ENCODE measurements at places on chromosomes 2 and 18.

DNA sequence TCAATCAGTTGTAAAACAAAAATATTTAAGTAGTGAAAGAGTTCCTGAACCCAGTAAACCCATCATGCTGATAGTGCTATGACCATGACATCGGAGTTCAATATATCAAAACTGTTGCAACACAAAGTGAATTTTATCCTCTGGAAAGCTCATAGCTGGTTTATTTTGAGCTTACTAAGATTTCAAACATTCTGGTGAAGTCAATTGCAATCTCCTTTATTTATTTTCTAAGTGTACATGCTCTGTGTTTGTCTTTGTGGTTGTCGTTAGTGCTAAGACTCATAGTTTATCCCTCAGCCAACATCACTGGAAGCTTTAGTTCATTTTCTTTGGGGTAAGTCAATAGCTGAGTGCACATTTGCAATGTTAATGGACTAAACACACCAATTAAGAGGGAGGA is 91.9 kb downstream of the QPCT start:
- no peak for DNase-seq

DNA sequence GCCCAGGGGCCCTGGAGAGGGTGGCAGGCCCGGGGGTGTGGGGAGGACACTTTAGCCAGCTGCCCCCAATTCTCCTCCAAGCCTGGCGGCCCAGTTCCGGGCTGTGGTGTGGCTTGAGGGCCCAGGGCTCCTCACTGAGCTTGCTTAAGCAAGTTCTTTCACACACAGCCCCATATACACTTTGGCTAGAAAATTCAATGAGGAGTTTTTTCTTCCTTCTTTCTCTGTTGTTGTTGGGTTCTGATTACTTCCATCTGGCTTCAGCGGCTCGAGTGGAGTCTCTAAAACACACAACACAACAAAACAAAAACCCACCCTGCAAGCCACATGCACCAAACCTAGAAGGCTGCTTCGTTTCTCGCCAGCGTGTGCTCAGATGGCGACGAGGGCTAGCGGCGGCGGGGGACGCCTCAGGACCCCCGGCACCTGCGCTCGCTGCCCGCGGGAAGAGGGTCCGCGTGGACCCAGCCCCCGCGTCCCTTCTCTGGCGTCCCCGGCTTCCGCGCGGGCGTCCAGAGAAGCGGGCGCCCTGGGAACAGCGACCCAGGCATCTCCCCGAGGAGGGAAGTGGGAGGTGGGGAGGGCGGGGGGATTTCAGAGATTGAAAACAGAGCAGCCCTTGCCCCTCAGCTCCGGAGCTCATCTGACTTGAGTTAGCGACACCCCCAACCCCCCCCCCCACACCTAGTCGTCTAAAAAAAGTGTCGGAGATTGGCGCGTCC is 577 bp upstream of the GLI2 start:
- no peak for DNase-seq

GRCh38 chr18:59085126-59085794 is 54.4 kb upstream of the SEC11C start:
- DNase-seq: no peak

DNA sequence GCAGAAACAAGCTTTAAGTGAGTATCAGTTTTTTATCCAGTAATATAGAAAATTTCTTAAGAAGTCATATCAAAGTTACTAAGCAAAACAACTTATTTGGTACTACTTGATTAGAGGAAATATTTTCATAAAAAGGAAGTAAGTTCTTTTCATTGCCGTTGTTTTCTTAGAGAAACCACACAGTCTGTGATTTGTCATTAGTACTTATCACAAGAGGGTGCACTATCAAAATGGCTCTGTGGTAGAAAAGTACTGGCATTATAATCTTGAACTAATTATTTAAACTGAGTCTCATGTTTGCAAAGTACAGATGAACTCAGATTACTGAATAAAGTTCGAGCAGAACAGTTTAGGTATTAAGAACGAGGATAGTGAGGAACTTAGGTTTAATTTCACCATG is 93.4 kb downstream of the IKZF2 start:
- no peak for DNase-seq

DNA sequence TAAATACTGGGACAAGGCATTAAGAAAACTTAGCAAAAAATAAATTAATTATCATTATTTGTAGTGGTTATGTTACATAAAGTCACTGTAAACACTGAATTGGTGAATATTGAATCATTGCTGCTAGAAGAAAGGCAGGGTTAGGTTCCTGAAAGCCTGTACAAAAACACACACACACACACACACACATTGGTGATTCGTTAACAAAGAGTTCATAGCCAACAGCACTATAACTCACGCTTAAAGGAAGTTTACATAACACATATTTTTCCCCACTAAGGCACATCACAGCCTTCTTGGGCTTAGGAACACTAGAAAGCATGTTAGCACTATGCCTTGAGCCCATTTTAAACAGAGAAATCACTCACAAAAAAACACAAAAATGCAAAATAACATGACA is 690.0 kb upstream of the PIK3C3 start:
- DNase-seq: no peak

DNA sequence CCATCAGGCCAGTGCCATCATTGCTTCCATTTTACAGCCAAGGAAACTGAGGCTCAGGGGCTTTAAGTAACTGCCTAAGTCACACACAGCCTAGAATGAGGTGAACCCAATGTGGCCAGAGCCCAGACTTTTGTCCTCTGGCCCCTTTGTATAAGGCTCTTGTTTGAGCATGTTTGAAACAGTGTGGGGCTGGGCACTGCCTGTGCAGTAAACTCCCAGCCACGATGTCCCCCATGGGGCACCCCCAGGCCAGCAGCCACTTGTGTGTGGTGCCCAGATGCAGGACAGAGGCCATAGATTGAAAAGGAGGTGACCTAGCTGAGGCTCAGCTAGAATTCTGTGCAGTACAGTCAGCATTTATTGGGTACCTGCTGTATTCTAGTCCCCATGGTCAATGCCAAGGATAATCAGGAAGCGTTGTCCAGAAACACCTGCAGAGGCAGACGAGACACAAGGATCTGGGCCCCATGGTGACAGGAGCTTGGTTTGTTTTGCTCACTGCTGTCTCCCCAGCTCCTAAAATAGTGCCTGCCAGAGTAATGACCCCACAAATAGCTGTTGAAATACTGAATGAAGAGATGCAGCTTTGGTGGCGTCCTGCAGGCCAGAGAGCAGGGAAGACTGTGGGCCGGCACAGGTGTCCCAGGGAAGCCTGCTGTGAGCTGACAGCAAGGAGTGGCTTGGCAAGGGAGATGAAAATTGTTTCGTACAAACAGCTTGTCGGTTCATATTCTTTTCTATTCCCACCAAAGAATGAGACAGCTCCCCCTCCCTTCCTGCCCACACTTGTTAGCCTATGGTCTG is 160.7 kb downstream of the LDLRAD4 start:
- DNase-seq: no peak

DNA sequence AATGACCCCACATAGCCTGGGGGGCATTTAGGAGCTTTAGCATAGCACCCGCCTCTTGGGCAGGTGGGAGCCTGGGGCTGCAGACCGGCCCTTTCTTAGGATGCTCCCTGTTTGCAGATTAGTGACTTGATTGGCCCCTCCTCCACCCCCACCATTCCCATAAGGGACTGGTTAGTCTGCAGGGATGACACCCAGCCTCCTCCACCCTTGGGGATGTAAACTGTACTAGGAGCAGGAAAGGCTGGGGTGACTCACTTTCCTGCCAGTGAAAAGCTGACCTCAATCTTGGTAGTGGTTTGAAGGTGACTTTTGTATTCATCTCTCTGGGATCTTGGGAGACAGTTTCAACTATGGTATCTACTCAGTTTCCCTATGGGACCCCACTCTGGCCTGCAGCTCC is 24.2 kb downstream of the CTIF start:
- DNase-seq: no peak

GRCh38 chr18:274313-274712 is 6.5 kb upstream of the THOC1 start:
- DNase-seq: no peak

Measured in activated CD4-positive, alpha-beta T cell treated with anti-CD3 and anti-CD28 coated beads for 48 hours (primary cell).